DMS 273 treated with DMSO at 0.1 percent for 48 hours (cell line): ENCODE measurements at places on chromosomes 5 and 9.
A peak's percentile ranks its signal among the peaks of the same experiment; 100 is the strongest.

- no peak for DNase-seq
These were observed 2.6 kb upstream of the PLAA start for GRCh38 chr9:26949637-26950069.

DNA sequence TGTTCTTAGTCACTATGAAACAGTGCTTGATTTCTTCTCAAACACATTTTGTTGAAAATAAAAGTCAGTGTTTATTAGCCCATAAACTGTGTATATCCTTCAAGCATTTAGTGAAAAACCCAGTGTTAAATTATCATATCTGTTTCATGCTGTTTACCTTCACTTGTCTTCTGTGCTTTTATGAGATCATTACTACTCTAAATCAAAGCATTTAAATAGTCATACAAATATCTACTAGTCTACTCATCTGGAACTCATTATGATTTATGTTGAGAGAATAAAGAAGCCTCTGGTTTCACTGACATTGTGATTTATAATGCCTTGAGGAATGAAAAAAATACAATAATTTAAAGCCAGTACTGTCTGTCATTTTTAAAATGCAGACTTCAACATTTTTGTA is 366.5 kb downstream of the SLCO4C1 start:
- DNase-seq, result no peak

- DNase-seq, result no peak
These were observed 8.0 kb upstream of the SPATA31D1 start for GRCh38 chr9:81980568-81980967.

- DNase-seq, result no peak
These were observed 158.0 kb downstream of the MAPKAP1 start for GRCh38 chr9:125549039-125549438.

DNA sequence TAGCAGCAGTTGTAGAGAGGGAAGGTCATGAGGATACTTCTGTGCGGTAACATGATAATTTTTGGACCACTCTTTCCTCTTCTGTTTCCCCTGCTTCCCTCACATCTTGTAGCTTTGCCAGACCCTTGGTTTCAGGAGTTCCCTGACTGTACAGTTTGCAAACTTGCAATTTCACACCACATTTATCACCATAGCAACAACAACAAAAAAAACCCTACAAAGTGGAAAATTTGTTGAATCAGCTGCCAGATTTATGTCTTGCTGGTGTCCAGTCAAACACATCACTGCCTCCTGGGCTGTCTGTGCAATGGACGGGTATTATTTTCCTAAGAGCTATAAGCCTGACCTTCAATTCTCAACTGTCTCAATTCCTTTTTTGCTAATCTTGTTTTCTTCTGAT is 751.6 kb downstream of the TLR4 start:
- DNase-seq, result no peak

DNA sequence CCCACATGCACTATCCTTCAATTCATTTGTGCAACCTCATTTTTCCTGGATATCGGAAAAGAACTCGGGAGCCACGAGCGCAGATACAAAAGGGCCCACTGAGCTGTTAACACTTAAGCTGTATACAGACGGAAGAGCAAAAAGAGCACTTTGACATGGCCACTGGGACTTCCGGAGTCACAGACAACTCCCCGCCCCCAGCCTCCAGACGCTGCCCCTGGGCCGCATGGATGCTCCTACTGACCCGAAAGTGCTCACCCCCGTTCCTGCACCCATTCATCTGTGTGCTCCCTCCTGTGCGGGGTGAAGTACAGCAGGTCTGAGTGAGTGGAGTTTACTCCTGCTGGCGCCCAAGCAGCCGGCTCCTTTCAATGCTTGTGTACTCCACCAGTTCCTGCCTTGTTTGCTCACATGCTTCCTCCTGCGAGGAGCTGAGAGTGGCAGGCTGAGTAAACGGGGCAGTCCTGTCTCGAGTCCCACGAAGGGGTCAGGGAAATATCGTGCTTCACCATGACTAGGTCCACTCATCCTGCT is 901.0 kb upstream of the CTNND2 start:
- no peak for DNase-seq

DNA sequence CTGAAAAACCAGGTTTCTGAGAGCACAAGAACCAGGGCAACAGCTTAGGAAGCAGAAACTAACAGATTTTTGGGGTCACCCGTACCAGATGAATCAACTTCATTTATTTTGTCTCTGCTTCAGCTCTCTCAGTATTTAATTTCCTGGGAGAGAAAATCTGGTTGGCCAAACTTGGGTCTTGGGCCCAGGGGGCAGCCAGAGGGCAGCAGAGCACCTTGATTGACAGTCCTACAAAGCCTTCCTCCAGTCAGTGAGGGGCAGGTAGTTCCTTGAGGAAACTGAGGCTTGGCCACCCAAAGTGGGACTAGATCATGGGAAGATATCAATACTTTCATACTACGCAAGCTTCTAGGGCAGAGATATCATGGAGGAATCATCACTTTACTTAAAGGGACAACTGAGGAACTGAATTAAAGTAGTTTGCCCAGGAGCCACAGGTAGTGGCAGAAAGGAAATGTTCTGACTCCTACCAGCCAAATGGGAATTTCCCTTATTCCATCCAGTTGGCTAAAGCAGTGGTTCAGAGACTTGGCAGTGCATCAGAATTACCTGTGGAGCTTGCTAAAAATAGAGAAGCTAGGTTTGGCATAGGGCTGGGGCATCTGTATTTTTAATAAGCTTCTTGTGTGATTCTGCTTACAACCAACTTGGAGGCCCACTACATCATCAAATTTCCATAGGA is 21.5 kb upstream of the ARHGAP26 start:
- DNase-seq, result no peak

GRCh38 chr9:69905286-69905685 is 84.7 kb downstream of the CFAP95 start:
- no peak for DNase-seq

- DNase-seq, result no peak
These were observed 27.0 kb upstream of the AGGF1 start for GRCh38 chr5:77003246-77003645.

- DNase-seq, result no peak
These were observed 13.2 kb upstream of the SLC25A48 start for GRCh38 chr5:135821061-135821801.

DNA sequence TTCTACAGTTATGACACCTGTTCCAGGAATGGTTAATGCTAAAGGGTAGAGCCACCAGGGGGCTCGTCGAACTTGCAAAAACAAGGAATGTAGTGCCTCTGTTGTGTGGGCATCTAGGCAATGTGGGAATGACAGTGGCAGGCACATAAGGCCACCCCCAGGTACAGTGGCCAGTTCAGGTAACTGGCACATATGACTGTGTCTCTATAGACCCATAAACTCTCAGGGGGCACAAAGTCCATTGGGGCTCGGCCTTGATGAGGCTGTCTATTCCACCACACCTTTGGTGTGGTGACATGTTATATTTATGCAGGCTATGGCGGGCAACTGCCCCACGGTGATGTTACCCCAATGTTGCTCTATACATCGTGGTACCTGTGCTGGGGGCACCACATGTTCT is 59.6 kb upstream of the FAM120A start:
- DNase-seq, result no peak

DNA sequence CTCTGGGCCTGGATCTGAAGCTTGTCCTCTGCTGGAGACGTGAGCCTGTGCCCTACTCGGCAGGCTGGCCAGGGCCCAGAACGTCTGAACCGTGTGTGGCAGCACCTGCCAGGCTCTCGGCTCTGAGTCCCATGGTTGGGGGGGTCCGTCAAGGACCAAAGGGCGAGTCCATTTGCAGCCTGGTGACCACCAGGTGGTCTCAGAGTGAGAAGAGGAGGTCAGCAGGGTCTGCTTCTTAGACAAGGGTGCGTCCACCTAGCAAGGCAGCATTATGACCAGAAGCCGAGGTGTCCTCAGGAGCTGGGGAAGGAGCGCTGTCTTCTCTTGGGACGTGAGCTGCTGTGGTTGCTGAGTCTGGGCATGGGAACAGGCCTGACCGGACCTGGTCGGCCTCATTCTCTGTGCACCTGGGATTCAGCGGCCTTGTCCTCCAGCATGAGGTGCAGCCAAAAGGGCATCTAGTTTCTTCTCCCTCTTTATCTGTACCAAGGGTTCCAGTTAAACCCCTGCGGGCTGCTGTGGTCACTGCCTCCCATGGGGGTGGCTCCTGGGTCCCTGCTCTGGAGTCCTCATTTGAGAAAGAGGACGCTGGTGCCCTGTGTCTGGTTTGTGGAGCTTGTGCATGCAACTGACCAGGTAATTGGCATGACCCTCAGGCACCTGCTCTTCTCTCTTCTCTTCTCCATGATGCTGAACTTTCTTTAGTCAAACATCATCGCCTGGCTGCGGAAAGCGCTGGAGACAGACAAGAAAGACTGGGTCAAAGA is 14.4 kb downstream of the EXOC3 start:
- no peak for DNase-seq

DNA sequence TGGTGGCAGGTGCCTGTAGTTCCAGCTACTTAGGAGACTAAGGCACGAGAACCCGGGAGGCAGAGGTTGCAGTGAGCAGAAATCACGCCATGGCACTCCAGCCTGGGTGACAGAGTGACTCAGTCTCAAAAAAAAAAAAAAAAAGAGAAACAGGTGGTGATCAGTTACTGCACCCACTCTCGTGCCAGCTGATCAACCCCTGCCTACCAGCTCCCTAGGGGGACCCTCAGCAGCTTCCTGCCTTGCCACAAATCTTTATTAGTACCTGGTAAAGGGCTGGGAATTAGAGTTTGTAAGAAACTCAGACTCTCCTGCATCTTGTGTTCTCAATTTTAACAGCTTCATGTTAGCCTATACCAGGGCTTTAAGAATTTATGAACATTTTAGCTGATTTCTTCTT is 914.9 kb downstream of the EFNA5 start:
- DNase-seq, result no peak

DNA sequence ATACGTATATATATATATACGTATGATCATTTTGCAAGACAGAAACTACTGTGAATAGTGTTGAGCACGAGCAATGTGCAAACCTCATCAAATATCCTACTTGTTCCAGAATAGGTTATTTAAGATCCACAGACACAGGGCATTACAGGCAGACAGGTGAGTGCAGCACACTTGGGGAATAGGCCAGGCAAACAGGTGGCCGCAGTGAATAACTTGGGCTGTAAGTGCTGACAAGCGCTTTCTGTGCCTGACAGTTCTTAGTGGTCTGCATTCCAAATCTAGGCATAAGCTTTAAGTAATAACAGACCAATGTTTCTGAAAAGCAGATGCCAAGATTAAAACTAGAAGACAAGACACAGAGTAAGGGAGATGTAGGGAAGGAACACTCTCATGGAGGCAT is 77.9 kb downstream of the LHFPL2 start:
- no peak for DNase-seq

DNA sequence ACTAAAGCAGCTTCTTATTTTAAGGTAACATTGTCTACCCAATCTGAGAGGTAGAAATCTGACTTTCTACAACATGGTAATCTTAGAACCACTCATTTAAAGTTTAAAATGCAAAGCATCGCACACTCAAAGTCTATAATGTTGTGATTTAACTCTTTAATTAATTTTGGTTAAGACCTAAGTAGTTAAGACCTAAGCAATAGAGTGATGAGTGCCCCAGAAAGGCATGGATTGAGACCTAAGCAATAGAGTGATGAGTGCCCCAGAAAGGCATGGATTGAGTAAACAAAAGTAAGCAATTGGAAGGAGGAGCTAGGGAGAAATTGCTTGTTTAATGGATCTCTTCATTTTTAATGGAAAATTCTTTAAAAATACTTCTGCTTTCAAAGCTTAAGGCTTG is 86.8 kb downstream of the NLN start:
- DNase-seq, result no peak

DNA sequence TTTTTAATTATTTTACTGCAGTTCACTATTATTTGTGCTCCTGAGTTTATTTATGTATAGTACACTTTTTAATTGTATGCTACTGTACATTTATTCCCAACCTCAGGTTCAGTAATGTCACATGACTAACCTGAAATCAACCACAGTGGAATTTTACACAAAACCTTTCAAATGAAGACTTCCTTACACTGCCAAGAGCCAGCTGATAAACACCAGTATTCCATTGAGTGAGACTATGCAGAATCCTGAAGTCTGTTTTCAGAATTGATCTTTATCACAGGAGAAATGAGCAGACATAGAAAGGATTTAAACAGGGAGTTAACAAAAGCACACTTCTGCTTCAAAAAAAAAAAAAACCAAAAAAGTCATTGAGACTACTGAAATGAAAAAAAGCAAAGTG is 219.5 kb downstream of the PRR16 start:
- no peak for DNase-seq

DNA sequence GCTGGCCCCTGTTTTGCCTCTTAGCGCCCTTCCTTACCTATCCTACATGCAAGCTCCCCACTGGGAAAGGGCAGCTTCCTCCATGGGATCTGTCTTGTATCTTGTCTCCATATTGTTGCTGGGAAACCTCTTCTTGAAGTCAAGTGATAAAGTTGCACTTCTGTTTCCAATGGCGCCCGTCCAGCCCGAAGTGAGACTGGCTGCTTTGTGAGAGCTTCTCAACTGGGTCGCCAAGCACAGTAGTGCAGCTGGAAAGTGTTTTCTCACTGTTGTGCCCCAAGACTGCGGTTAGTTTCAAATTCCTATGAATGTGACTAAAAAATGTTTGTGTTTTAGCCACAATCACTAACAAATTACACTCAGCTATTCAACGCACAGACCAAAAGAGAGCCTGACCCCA is 506.6 kb upstream of the MPDZ start:
- DNase-seq, result no peak

DNA sequence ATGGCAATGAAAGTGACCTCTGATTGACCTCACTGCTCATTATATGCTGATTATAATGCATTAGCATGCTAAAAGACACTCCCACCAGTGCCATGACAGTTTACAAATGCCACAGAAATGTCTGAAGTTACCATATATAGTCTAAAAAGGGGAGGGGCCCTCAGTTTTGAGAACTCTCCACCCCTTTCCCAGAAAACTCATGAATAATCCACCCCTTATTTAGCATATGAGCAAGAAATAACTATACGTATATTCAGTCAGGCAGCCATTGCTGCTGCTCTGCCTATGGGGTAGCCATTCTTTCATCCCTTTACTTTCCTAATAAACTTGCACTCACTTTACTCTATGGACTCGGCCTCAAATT is 163.1 kb downstream of the ESM1 start:
- no peak for DNase-seq

GRCh38 chr5:87400305-87400899 is 12.3 kb downstream of the CCNH start:
- DNase-seq, result peak; percentile 1

- DNase-seq, result no peak
These were observed 20.1 kb downstream of the TTC1 start for GRCh38 chr5:160029004-160029403.

GRCh38 chr5:127884416-127884815 is 181.2 kb downstream of the CCDC192 start:
- DNase-seq, result no peak
